ENCODE measurements at places on chromosomes 7 and 10.

- DNase-seq, result no peak
These were observed 24.9 kb downstream of the PRLHR start for GRCh38 chr10:118570591-118570990.

GRCh38 chr7:39480901-39481300 is 85.3 kb upstream of the YAE1 start:
- no peak for DNase-seq

- DNase-seq, result peak; percentile 46
These were observed 41.3 kb upstream of the SRPK2 start for GRCh38 chr7:105429746-105430612.

DNA sequence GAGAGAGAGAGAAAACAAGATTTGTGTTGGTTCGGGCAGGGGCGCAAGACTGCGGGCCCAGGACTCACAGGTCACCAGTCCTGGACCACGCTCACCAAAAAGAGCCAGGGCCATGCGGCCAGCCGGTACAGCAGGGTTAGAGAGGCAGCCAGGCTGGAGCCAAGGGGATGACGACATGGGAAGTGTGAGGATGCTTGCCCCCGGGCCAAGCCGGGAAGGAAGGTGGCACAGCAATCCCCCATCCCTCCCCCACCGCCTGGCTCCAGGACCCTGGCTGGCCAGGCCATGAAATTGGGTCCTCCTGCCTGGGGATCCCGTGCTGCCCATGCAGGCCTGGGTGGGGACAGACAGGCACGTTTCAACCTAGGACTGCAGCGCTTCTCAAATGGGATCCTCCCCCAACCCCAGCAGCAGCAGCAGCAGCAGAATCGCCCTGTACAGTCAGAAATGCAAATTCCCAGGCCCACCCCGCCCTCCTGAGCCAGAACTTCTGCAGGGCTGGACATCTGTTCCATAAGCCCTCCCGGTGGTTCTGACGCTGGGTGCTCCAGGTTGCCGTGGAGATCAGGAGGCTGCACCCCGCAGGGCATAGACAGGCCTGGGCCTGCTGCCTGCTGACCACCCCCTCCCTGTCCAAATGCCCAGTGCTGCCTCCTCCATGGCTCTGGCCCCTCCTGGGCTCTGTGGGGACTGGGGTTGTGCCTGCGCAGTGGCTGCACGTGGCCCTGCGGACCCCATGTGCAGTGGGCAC is 35.0 kb downstream of the YKT6 start:
- no peak for DNase-seq

GRCh38 chr10:93124580-93125318 is 51.1 kb downstream of the CYP26A1 start:
- no peak for DNase-seq

DNA sequence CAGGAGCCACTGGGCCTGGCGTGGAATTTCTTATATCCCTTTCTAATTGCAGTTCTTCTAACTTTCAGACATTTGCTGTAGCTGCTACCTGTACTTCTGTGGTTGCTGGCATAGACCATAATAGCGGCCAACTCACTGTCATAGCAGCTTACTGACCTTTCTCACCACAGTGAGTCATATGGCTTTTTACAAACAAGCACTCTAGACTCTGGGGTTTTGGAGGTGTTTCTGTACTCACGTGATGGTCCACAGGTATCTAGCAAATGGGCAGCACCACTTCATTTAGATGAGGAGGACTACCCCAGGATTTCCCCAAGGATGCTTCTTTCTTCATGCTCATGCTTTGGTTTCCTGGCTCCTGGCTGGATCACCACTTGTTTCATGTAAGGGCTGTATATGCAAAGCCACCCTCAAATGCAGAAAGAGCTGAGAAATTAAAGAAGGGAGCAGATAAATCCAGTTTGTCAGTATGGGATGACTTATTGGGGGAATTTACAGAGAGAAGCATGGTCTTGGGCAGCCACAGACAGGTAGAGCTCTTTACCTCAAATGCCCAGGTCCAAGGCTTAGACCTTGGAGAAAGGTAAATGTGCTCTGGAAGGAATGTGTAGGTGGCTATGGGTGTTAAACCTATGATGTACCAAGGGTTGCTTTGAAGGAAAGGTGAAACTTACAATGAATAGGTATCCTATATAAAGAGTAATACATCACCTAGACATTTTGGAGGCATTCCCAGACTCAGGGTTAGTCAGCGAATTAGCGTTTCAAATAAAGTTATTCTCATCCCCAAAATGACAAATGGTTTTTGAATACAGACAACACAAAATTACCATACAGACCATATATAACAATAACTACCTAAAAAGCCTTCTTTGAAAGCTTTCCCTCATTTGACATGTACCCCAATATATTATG is 15.9 kb upstream of the SLC25A16 start:
- DNase-seq, result no peak

- DNase-seq, result no peak
These were observed 125.9 kb upstream of the NOBOX start for GRCh38 chr7:144529269-144529926.

- DNase-seq, result no peak
These were observed 16.8 kb downstream of the SLC18A2 start for GRCh38 chr10:117257721-117258120.

- no peak for DNase-seq
These were observed 10.8 kb downstream of the ERLIN1 start for GRCh38 chr10:100174699-100175677.

- no peak for DNase-seq
These were observed 176.2 kb downstream of the PTEN start for GRCh38 chr10:88039496-88040200.

DNA sequence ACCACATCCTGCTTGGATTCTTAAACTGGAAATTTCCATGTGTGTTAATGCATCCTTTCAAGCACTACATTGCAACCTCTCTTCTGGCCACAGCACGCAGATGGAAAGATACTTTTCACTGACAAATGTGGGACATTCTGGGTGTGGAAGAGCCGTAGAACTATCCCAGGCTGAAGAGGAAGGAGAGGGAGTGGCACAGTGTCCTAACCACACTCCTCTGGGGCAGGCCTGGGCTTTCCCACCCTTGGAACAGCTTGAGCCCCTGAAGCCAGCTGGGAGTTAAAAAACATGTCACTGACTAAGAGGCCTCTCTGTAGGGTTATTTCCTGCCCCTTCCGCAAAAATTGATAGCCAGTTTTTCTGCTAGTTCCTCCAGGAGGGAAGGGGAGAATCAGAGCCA is 34.0 kb upstream of the DNMBP start:
- DNase-seq, result no peak

DNA sequence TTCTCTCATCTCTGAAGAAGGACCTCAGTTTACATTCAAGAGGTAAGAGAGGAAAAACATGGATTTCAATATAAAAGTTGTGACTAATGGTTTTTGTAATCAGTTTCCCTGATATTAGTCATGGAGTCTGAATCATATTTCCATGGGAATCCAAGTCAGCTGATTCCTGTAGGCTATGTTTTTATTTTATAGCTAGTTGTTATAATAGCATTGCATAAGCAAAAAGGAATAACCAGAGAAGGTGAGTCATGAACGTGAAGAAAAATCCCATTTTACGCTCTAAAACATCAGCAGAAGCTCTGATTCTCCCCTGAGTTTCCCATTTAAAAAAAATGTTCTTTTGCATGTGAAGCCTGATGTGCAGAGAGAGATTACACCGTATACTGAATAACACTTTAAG is 299.3 kb downstream of the SFMBT2 start:
- DNase-seq, result no peak

GRCh38 chr7:19587291-19587690 is 121.5 kb downstream of the POLR1F start:
- no peak for DNase-seq

DNA sequence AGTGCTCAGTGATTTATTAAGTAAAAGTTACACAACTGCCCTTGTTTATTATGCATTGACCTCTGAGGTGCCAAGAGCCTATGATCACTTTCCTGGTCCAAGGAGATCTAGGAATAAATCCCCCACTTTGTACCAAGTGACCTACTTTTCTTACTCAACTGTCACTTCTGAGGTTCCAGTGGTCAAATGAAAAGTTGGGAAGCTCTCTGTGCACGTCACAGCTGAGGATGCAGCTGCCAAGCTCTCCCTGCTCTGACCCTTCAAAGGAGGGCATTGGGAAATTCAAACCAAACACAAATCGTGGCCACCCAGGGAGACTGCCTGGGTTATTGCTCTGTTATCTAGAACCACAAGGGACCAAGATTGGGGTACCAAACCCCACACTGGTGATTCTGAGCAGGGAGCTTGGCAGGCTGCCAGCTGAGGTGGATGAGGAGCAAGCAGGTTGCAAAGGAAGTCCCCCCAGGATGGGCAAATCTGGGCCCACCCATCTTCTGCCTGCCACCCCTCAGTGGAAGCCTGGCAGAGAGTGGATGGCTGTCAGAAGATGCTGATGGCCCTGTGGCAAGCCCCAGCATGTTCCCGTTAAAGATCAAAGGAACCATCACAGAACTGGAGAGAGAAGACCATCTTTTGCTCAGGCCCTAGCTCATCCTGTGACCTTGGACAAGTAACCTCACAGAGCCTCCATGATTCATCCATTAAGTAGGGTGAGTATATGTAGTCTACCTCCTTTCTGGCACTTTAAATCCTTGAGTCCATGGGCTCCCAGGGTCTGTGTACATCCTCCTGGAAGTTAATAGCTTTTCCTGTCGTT is 106.8 kb downstream of the PPP1R3C start:
- no peak for DNase-seq

DNA sequence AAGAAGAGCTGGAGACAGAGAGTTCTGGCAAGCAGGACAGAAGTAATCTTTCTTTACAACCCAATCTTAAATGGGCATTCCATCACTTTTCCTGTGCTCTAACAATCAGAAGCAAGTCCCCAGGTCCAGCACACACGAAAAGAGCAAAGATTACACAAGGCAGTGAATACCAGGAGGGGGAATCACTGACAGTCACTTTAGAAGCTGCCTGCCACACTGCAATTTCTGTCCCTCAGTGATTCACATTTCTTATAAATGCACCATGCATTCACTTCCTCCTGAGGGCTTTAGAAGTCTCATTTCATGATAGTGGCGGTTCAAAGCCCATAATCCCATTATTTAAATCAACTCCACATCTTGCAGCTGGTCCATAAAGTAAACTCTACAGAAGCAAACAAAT is 362.5 kb downstream of the POM121L12 start:
- no peak for DNase-seq

GRCh38 chr10:26840938-26841732 is 19.6 kb downstream of the ABI1 start:
- DNase-seq, result no peak

DNA sequence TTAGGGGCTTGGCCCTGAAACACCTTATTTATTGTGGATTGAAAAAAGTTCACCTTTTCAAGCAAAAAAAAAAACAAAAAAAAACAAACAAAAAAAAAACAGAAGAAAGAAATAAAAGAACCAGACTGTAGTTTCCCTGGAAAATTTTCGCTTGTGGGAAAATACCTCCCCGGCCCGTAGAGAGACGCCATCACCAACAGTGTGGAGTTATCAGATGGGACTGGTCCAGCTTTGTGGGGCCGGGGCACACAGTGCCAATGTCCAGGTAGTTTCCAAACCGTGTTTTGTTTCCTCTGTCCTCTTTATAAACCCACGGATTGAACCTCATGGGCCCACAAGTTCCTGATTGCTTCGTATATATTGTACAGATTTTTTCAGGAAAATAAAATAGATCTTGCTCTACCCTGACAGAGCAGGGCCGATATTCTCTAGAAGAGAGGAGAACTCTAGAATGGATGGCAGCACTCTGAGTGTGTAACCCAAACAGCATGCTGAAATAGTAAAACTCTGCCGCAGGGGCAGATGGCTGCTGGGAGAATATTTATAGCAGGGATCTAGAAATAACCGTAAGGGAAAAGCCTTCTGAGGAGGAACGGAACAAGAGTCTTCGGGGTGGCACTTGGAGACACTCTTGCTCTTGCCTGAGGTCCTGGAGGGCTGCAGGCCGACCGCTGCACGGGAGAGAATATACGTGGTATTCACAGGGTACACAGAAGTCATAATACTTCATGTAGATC is 241.0 kb downstream of the FRMD4A start:
- DNase-seq, result no peak

GRCh38 chr10:10977978-10978377 is 39.7 kb upstream of the CELF2 start:
- no peak for DNase-seq

- DNase-seq, result no peak
These were observed 74.1 kb downstream of the HIPK2 start for GRCh38 chr7:139703487-139704307.

DNA sequence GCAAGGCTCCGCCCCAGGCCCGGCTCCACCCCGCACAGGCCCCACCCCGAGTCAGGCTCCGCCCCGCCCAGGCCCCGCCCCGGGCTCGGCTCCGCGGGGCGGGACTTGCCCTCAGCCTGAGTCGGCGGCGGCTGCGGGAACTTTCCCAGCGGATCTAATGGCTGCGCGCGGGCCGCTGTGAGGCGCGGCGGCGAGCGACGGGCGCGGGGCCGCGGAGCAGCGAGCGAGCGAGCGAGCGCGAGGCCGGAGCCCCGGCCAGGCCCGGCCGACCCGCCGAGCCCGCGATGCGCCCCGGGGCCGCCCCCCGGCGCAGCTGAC is at the start of gene INPP5A:
TSS of gene INPP5A (plus strand) at position 104 of the 318 bp plus-strand sequence. CDS start 310 bp downstream, outside the sequence.
- no peak for DNase-seq

DNA sequence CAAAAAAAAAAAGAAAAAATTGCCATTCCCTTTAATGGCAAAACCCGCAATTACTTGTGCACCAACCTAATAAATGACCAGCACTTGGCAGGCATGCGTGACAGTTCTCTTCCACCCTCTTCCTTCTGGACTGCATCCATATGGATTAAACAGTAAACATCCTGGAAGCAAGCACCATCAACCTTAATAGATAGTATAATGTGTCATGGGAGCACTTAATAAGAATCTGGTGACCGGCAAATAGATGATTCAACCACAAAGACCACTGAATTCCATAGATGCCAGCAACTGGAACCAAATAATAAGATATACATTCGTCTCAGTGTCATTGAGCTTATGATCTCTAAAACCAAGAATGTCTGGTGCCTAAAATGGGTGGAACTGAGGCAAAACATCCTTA is 610.2 kb downstream of the CALN1 start:
- DNase-seq, result no peak

- no peak for DNase-seq
These were observed 5.1 kb upstream of the ZNF775 start for GRCh38 chr7:150374026-150374425.

DNA sequence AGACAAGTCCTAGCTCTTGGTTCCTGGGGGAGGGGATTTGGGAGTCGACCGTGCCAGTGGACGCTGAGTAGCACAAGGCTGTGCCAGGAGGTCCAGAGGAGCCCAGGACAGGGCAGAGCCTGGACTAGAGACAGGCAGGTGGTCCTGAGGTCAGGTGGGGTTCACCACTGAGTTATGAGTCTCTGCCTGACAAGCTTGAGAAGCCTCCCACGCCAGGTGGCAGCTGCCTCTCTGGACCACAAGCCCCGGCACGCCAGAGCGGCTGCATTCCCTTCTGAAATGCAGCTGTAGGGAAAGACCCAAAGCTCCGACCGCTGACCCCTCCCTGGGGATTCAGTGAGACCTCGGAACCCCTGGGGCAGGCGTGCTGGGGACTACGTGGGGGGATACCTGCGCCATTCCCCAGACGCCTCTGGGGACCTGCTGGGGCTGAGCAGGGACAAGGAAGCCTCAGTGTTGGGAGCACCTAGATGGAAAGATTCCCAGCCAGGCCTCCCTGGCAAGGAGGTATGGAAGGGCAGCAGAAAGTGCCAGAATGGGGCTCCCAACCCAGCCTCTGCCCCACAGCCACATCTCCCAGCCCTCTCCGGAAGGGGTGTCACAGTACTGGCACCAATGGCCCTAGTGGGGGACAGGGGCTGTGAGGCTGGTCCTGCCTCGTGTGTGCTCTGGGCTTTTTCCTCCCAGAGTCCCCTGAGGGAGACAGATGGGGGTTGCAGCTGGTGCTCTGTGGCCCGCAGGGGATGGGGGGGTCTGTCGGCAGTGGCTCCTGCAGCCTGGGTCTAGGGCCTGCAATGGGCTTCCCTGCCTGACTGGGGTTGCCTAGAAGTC is 29.0 kb downstream of the PDGFA start:
- DNase-seq, result no peak

All from stimulated activated CD4-positive, alpha-beta T cell treated with anti-CD3 and anti-CD28 coated beads, Interleukin-2, amount 100 ng/mL, for 24 hours (primary cell).